ENCODE measurements at places on chromosomes 12 and 14.

- no peak for DNase-seq
These were observed 1.9 kb downstream of the RAD51AP1 start for GRCh38 chr12:4540638-4541037.

- no peak for DNase-seq
These were observed 46.1 kb upstream of the CLEC14A start for GRCh38 chr14:38302034-38302433.

DNA sequence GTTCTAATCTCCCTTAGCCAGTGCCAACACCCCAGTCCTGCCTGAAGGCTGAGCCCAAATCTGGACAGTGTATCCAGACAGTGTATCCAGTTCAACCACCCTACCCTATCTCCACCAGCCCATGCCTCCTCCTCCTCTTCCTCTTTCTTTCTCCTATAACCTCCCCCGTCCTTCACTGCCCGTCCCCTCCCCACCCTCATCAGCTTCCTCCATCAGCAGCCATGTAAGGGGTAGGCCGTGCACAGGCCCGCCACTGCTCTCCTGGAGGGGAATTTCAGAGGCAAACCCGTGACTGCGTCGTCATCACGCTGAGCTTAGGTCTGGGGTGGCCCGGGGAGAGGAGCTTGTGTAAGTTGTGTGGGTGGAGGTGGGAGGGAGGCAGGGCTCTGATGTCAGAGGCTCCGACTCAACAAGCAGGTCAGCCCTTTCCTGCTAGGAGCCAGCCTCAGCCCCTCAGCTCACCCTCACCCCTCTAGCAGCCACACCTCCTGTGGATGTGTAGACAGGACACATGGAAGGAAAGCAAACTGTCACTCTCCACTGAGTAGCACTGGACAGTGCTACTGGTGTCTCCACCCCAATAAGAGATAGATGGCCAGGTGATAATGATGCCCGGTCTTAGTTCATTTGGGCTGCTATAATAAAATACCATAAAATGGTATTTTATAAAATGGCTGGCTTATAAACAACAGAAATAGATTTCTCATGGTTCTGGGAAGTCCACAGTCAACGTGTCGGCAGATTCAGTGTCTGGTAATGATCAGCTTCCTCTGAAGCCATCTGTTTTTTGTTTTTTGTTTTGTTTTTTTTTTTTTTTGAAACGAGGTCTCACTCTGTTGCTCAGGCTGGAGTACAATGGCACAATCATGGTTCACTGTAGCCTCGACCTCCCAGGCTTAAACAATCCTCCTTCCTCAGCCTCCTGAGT, 50.5 kb downstream of the IRF2BPL start:
- peak; percentile 85 for DNase-seq

DNA sequence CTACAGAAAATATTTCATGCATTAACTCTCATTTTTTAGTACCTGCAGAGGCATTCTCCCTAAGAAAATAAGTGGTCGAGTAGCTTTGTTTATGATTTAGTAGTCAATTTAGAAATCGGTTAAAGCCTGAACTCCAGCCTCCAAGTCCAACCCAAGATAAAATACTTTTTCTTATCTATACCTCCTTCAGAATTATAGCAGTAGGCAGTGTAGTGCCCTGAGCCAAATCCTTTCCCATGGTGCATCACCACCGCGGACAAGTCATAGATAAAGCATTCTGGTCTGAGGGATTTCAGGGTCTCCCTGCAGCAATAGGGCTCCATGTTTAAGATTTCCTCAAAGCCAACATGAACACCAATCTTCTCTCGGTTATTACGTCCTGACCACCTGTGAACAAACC, 30.5 kb downstream of the USP44 start:
- no peak for DNase-seq

DNA sequence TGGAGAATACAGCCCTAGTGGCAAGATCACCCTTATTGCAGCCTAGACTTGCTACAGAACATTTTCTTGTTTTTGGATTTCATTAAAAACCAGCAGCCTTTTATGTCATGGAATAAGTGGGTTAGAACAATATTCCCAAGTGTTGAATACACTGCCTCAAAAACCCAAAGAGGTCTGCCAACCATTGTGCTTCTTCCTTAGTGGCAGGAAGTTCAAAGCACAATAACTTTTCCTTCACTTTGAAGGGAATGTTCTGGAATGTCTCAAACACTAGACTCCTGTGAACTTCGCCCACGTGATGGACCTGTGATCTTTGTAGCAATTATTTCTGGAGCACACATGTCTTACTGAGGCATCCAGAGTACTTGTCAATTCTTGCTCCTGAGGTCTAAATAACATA, 8.5 kb downstream of the SLC17A8 start:
- DNase-seq = no peak

DNA sequence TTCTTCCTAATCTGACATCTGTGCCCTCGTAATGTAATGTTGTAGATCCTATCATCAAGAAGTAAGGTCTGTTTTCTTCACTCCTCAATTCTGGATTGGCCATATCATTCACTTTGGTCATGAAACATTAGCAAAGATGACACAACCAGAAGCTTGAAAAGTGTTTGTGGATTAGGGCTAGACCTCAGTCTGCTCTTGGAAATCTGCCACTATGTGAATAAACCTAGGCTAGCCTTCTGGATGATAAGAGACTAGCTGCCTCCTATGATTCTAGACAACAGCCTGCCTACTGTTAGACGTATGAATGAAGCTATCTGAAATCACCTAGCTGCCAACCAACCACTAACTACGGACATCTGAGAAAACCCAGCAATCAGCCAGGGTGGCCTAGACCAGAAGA, 38.7 kb upstream of the LYZ start:
- DNase-seq = no peak

DNA sequence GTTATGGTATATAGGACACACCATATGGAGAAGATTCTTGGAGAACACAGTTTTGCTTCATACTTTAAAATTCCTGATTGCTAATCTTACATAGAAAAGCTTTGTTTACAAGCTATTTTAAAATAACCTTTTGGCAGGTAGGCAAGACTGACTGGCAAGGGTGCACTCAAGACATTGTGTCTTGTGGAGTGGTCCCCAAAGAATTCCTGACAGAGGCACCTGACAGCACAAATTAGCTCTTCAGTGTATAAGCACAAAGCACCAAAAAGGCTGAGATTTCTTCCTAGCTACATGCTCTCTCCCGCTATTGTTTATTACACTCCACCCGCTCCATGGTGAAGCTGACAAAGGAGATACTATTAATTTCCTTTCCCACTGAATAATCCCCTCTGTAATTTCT, 139.4 kb downstream of the MON2 start:
- DNase-seq = no peak

DNA sequence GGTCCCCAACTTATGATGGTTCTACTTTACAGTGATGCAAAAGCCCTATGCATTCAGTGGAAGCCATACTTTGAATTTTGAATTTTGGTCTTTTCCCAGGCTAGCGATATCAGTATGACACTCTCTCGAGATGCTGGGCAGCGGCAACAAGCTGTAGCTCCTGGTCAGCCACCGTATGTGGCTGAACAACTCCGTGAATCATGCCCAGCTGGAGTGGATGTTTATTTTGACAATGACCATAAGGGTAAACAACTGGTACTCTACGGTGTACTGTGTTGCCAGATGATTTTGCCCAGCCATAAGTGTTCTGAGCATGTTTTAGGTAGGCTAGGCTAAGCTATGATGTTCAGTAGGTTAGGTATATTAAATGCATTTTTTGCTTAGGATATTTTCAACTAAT, 8.2 kb upstream of the ZNF410 start:
- no peak for DNase-seq

GRCh38 chr14:102085488-102085887, 1.4 kb downstream of the HSP90AA1 start:
- DNase-seq = no peak

DNA sequence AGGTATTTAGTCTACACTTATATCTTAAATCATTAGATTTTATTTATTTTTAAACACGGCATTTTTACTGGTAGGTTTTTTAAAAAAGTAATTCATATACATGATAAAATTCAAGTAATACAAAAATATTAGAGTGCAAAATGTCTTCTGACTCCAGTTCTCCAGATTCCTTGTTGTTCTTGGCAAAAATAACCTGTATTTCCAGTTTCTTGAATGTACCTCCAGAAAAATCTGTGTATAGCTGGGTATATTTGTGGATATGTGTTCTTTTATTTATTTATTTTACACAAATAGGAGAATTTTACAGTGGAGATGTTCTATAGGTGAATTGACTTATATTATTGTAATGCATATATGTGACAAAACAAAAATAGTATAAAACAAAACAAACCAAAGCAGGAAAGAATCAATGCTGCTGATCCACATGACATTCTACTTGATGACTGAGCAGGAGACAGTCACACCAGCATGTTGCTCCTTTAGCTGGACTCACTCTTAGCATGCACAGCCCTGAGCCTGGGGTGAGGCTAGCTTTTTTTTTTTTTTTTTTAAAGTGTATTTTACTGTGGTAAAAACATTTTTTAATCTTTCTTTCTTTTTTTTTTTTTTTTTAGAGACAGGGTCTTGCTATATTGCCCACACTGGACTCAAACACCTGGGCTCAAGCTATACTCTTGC, 42.2 kb upstream of the SLC38A2 start:
- DNase-seq = no peak

GRCh38 chr12:13817131-13817530, 164.3 kb downstream of the GRIN2B start:
- no peak for DNase-seq

- DNase-seq = no peak
These were observed 11.9 kb upstream of the TSPAN9 start for GRCh38 chr12:3065300-3065699.

GRCh38 chr12:104604995-104605675, 148.4 kb downstream of the CHST11 start:
- no peak for DNase-seq

GRCh38 chr12:47360093-47360480, 280.3 kb upstream of the AMIGO2 start:
- no peak for DNase-seq

GRCh38 chr12:118946256-118946655, 35.1 kb upstream of the SRRM4 start:
- DNase-seq = no peak

DNA sequence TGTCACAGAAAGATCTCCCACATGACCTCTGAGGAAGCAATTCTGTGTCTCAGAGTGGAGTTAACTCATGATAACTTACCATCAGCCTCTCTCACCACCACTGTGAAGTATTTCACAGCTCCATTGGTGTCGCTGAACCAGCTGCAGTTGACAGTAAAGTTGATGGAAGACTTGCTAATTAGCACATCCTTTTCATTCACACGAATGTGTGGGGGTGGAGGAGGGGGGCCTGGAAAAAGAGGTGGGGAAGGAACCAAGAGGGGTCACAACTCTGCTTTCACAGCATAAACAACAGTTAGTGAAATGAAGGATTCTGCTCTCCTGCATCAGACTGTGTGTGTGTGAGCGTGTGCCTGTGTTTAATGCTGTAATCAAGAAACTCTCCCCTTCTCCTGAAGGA, 82.1 kb downstream of the PTPRB start:
- no peak for DNase-seq

- DNase-seq = no peak
These were observed 7.1 kb downstream of the P2RX4 start for GRCh38 chr12:121217063-121217462.

- DNase-seq = no peak
These were observed 23.1 kb upstream of the PWP1 start for GRCh38 chr12:107662484-107662883.

DNA sequence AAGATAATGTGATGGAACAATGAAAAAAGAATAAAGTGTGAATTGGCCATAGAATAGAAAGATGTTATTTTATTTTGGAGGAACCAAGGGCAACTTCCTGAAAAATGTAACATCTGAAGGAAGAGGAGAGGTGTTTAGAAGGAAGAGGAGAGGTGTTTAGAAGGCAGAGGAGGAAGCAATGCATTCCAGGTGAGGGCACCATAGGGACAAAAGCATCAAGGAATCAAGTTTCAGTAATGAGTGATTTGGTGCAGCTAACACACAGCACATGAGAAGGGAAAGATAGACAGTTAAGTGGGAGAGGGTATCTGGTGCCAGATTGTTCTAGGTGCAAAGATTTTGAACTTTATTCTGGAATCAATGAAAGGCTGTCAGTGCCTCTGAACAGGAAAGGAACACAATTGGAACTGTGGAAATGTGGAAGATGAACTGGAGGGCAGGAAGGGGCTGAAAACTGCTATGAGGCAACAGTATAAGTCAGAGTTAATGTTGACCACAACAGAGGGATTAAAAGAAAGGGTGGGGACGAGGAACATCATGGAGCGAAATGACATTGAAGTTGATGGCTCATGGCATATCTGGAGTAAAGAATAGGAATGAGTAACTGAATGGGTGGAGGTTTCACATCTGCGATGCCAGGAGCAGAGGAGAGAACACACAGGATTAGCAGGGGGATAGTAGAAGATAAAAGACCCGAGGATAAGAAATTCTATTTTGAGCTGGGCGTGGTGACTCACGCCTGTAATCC, 326.6 kb downstream of the LRIG3 start:
- no peak for DNase-seq

DNA sequence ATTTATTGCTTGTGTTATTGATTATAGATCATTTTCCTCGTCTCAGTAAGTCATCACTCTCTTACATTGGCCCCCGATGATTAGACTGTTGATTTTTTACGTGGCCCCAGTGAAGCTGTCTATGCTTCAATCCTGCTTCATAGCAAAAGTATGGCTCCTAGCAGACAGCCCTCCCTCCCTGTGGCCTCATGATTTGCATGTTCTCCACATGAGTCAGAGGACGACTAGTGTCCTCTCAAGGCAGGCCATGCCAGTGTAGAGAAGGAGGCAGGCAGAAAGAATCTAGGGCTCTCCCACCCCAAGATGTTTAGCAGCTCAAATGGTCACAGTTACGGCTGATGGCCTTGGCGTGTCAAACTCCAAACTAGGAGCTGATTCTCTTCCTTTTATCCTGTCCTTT, 59.6 kb downstream of the FIGNL2 start:
- DNase-seq = no peak

- DNase-seq = no peak
These were observed 152.1 kb upstream of the PLEKHG7 start for GRCh38 chr12:92550661-92551060.

DNA sequence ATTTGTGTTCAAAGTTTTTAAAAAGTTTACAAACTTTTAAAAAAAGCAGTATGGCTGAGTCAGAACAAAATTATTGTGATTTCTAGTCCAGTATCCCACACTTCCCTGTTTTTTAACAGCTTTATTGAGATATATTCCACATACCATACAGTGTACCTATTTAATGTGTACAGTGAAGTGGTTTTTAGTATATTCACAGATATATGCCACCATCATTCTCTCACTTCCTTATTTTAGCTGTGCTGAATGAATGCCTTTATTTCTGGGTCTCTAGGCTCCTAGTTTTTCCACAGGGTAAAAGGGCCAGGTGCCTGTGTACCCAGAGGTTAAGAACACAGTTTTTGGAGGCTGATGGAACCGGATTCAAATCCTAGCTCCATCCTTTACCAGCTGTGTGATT, 58.9 kb upstream of the SRSF5 start:
- DNase-seq = no peak

- no peak for DNase-seq
These were observed 59.7 kb downstream of the SCFD1 start for GRCh38 chr14:30681752-30682355.
